ENCODE measurements at places on chromosomes 7 and 10.

DNA sequence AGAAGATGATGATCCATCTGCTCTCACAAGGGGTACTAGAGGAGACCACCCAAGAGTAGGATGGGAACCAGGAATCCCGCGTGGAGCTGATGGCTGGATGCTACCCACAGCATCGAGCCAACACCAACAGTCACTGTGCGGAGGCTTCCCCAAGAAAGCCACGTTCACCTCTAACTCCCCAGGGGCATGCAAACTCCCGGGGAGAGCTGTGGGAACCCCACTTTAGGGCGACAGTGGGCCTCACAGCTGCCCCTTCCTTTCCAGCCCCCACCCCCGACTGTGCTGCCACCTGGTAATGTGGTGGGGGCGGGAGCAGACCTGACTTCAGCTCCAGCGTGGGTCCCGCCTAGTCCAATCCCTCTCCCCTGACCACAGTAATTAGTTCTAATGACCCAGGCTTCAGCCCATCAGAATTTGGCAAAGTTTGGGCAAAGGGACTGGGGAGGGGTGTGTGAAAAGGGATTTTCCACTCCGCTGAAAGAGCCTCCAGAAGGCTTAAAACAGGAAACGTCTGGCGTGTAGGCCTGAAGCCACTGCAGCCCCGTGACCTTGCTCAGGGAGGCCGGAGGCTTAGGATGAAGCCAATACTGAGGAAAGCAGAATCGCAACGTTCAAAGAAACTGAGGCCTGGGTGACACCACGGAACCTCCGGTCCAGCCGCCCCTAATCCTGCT is 20.3 kb downstream of the ASB13 start:
- no peak for DNase-seq

GRCh38 chr7:87886875-87887274 is 10.6 kb downstream of the DBF4 start:
- DNase-seq, result no peak

- DNase-seq, result no peak
Measured at GRCh38 chr7:32033006-32033405, 37.2 kb downstream of the PDE1C start.

GRCh38 chr10:91800182-91800581 is 2.0 kb downstream of the TNKS2 start:
- no peak for DNase-seq

DNA sequence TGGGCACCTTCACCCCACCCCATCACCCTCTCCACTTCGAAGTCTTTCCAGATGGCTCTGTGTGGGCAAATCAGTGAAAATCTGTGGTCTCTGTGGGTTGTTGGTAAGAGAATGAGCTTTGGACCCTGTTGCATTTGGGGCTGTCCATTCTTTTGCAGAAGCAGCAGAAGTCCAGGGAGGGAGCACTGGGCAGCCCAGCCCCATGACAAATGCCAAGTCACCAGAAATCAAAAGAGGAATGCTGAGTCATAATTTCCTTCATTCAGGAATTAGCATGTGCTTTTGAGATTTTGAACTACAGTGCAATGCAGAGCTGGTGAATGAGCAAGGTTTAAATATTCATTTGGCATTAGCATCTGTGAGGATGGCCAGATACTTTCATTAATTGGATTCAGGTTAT is 556.2 kb downstream of the LRMDA start:
- no peak for DNase-seq

- DNase-seq, result no peak
Measured at GRCh38 chr10:31147210-31147608, 115.5 kb upstream of the ZNF438 start.

GRCh38 chr10:53667063-53667462 is 894.5 kb upstream of the MBL2 start:
- DNase-seq, result no peak

DNA sequence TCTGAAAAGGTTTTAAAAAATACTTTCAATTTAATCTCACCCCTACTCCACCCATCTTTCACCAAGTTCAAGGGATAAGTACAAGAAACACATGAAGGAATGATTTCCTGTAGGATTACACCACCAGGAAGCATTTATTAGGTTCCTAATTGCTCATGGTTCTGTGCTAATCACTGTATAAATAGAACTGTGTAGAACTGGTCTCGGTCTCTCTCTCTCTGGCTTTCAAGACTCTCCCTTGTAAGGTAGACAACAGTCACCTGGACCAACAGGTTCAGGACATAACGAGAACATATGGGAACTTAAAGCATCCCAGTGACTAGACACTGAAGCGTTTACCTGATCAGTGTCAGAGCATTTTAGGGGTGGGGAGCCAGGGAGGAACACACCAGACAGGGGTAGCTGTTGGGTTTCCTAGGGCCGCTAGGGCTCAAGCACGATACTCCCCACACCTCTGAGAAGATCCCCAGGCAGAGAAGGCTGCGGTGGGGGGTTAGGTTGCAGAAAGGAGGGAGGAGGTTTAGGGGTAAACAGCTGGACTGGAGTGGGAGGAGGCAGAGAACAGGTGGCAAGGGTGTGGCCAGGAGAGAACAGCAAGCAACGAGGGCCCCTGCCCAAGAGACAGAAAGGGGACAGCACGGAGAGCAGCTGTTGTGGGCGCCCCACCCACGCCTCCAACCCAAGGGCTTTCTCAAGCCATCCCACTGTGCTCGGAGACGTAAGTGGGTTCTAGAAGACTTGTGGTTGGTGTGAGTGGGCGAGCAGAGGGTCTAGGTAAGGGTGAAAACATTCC is 52.5 kb upstream of the USP6NL start:
- no peak for DNase-seq

DNA sequence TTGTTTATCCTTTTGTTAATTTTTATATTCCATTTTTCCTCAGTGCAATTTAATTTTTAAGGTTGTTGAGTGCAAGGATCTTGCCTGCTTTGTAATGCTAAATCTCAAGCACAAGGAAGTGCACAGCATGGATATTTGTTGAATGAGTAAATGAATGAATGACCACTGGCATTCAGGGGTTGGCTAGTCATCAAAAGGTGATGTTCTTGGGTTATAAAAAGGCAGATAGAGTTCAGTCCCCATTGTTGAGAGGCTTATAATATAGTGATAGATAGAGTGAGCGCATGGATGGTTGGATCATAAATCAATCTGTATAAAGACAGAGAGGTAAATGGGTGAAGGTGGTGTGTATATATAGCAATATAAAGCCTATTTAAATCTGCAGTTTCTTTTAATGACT is 193.2 kb upstream of the KLF6 start:
- DNase-seq, result no peak

- DNase-seq, result no peak
Measured at GRCh38 chr10:3881622-3882021, 96.6 kb upstream of the KLF6 start.

DNA sequence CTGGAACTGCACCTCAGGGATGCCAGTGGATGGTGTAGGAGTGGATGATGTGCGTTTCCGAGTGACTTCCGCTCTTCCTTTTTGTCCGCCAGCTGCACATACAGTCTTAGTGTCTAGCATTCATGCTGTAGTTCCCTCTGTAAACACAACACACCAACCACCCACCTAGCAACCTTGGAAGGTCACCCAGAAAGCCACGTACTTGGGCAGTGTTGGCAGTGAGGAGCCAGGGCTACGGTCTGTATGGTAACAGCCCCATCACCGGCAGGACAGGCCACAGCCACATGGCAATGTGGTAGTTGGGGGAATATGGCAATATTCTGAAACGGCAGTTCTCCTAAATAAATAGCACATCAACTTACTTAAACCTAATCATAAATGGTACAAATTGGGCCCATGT is 613.5 kb upstream of the MGMT start:
- DNase-seq, result no peak

- DNase-seq, result no peak
Measured at GRCh38 chr10:23742807-23743206, 303.9 kb downstream of the OTUD1 start.

DNA sequence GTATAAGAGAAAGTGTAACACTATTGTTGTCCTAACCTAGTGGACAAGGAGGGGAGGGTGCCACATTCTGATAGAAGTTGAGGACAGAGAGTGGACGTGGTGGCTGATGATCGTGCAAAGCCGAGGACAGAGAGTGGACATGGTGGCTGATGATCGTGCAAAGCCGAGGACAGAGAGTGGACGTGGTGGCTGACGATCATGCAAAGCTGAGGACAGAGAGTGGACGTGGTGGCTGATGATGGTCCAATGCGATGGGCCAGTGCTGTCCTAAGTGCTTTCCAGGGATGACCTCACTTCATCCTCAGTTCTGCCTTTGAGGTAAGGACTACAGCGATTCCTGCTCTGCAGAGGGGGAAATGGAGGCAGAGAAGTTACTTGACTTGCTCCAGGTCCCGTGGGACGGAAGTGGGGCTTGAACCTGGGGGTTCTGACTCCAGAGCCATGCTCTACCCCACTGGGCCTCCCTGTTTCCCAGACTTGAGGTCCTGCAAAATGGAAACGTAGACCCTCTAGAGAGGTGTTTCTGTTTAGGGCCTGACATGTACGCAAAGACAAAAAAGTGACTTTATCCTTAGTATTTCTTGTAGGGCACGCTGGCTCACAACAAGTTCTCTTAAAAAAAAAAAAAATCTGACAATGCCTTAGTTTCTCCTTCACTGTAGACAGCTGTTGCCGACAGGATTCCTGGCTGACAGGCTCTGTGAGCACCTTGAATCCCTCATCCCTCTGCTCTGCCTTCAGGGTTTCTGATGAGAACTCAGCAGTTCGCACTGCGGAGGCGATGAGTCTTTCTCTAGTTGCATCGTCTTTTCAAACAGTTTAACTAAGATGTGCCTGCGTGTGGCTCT is 20.3 kb upstream of the NCAPG2 start:
- DNase-seq, result no peak

DNA sequence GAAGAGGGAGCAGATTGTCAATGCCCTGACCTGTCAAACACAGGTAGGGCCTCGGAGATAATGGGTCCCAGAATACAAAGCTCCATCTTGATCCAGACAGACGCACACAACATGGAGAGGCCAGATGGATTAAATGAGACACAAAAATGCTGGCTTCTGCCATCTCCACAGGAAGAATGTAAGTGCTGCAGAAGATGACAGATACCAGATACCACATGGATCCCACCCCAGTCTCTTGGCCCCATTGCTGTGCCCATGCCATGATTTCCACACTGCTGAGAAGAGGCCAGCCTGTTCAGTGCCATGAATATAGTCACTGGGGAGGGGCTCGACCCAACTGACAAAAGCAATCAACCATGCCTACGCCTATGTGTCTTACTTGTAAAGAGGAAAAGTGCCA is 487.9 kb downstream of the PARD3 start:
- no peak for DNase-seq

DNA sequence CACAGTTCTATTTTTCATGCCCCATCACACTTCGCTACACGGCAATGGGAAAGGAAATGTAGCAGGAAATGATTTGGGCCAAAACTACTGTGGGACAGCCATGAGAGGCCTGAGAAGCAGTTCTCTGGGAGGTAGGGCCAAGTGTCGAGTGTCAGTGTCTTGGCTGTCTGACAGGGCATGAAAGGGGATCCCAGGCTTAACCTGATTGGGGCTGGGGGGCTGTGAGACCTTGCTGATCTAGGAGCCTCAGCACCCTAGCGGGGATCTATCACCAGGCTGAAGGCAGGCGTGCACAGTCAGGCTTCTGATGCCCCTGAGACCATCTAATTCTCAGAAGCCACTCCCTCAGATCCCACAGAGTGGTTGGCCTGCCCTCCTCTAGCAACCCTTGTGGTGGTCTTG is 58.2 kb upstream of the SLC25A13 start:
- DNase-seq, result no peak

DNA sequence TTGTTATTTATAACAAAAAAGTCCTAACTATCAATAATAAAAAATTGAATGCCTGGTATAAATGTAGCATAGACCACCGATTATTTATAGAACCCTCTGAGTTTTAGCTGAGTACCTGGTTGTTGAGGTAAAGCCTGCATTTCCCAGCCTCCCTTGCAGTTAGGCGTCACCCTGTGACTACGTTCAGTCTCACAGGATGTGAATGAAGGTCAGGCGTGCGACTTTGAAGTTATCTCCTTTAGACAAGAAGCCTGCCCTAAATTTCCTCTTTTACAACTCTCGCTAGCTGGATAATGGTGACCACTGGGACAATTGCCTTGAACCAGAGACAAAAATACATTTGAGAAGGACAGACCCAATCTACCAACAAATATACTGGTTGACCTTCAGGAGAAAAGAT is 67.5 kb upstream of the TES start:
- no peak for DNase-seq

- no peak for DNase-seq
Measured at GRCh38 chr10:132187430-132188138, 836 bp downstream of the DPYSL4 start.

DNA sequence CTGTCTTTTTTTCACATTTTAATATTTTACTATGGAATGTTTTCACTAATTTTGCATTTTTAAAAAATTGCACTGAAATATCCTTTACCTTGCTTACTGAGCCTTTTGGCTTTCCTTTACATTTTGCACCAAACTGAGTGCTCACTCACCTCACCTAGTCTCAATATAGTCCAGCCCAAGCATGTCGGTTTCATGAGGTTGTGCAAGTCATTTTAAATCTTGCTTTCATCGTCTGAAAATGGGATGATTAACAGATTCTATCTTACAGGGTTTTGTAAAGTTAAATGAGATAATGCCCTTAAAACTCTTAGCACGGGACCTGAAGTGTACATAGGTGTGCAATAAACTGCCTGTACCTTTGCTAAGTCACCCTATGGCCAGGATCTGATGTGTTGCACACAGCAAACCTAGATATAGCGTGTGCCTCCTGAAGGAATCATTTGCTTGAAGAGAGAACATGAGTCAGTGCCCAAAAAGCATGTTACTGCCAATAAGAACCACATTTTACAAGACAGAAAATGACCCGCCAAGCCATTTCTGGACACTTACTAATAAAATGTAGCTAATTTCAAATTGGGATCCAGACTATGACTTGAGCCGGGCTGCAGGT is 199.8 kb downstream of the JCAD start:
- no peak for DNase-seq

All from Panc1 (cell line).